ENCODE measurements at places on chromosomes 4 and X.

DNA sequence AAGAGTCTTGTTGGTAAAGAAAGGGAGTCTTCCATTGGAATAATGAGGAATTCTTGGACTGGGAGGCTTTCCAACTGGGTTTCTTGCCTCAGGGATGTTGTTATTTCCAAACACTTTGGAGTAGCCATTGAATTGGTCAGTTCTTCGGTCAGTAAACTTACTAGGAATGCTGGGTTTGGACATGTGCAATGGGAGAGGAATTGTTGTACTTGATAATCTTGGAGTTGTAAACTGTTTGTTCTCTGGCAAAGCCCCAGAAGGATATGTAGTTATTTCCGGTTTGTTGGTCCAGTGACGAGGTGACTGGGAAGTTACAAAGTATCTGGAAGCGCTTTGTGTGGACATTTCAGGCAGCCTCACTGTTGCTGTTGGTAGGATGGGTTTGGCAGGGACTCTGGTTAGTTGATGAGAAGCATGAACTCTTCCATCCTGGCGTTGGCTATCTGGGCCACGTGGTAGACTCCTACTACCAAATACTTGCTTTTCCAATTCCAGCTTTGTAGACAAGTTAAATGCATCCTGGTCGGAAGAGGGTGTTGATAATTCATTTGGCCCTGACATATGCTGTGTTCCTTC, 25.9 kb downstream of the MXRA5 start:
- no peak for DNase-seq

DNA sequence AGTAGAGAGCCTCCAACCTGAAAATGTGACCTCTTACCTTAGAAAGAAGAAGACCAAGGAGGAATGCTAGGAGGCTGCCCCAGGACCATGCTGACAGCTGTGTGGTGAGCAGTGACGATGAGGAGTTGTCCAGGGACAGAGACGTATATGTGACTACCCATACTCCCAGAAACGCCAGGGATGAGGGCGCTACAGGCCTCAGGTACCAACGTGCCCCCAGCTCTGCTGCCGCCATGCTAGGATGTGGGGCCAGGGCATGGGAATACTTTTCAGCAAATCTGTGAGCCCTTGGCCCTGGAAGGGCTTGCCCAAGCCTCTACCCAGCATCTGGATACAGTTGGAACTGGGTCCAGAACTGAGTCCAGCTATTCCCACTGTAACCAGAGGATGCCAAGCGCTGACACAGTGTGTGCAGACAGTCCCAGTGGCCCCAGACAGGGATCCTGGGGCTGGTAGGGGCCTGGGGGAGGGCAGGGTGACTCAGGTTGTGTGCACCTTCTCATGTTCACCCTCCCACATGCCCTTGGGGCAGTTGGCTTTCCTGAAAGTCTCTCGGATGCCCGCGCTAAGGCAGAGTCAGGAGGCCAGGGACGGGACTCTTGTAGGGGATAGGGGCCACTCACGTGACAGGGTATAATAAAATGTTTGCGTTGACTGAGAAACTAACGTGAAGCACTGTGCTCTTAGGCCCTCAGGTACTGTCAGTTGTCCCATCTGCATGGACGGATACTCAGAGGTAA, 23.9 kb upstream of the FAM193A start:
- no peak for DNase-seq

- peak; percentile 72 for DNase-seq
Measured at GRCh38 chrX:107000013-107000515, at the start of gene MORC4. Gene MORC4 (minus strand): TSS chrX:107000212. CDS start chrX:106999969, 243 bp downstream.

- DNase-seq = no peak
Measured at GRCh38 chr4:79575709-79576428, 167.8 kb upstream of the GK2 start.

- DNase-seq = no peak
Measured at GRCh38 chrX:30741545-30741944, 88.3 kb downstream of the GK start.

GRCh38 chr4:89344571-89344970, 37.0 kb upstream of the GPRIN3 start:
- no peak for DNase-seq

GRCh38 chr4:110193822-110194761, 4.3 kb downstream of the ELOVL6 start:
- DNase-seq = peak; percentile 88
